ENCODE measurements at places on chromosomes 3 and 15.

DNA sequence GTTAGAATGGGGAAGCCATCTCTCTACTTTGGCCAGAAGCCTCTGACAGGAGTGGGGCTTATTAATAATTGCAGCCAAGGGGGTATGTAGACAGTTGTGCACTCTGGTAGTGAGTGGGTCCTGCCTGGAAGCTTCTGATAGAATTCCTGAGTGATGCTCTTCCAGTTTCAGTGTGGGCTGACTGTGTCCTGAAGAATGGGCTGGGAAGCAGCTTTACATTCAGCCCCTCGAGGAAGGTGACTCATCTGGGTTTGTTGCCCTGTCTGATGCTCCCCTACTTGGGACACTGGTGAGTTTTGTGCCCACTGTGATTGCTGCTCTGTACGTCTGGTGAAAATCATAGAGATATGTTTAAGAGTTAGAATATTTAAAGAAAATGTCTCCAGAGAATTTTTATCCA, 444.7 kb upstream of the RBMS3 start:
- DNase-seq: no peak

DNA sequence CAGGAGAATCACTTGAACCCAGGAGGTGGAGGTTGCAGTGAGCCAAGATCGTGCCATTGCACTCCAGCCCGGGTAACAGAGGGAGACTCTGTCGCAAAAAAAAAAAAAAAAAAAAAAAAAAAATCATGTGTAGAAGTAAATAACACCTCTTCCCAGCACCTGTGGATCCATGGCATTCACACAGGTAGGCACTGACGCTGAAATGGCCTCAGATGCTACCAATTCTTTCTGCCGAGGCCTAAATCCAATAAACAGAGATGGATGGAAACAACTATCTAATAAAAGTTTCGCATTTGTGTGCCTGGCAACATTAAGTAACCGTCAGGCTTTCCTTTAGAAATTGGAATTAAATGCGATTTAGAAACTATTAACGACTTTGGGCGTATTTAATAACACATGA, 10.3 kb upstream of the LRRC2 start:
- no peak for DNase-seq

DNA sequence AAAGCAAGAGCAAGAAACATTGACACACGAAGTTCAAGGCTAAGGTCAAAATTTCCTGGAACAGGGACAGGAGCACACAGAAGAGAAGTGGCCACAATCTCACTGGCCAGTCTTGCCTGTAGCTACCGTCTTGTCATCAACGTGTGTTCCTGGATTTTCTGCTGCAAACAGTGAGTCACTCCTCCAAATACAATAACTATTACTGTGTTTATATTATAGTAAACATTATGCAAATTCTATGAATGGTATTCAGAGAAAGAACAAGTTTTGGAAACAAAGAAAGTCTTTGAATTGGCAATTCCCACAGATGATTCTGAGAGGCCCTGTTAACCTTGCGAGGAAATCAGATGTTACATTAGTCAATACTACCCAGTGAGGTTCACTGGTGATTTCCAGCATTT, 220.5 kb downstream of the FAM43A start:
- DNase-seq: no peak

GRCh38 chr15:75335313-75335704, 554 bp upstream of the COMMD4 start:
- DNase-seq: no peak

All from stromal cell of bone marrow (primary cell).